ENCODE measurements at places on chromosomes 12 and 14. TPM values are rescaled to one million over a fixed set of nuclear protein-coding genes. Genes with fewer than 3 reads are reported as not detected.

DNA sequence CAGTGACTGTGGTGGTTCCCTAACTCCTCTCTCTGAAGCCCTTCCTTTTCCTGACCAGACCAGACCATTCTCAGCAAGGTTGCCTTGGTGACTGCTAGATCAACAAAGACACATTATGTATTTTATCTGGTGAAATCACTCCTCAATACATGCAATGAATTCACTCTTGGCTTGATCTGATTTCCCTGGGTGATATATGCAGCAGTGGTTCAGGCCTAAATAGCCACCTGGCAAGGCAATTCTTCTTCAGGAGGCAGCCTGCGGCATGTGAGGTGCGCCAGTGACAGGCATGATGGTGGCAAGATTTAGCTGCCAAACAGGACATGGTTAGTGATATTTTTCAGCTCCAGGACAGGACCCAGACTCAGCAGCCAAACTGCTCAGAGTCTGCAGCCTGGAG lies 350.3 kb upstream of the CCDC196 start:
- no peak for DNase-seq

Gene FAM186B
- not detected for total RNA-seq

GRCh38 chr14:36900846-36901245 lies 239.2 kb downstream of the PAX9 start:
- no peak for DNase-seq

DNA sequence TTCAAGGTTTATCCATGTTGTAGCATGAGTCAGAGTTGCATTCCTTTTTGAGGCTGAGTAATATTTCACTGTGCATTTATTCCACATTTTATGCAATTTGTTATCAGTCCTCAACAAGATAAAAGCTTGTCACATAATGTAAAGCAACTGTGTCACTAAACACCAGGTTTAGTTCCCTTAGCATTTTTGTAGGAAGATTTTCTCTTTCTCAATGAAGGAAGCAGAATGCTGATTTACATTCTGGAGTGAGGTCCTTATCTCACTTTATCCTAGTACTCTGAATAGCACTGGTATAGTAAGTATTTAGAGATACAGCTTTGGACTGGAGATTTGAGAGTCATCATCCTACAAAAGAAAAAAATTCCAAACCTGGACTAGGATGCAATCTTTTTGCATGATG lies 9.8 kb upstream of the EXD2 start:
- DNase-seq = no peak

Gene PRIMA1
- not detected for total RNA-seq

GRCh38 chr12:98294051-98294805 lies 221.2 kb upstream of the TMPO start:
- no peak for DNase-seq

Gene BMAL2
- 7.5 TPM for total RNA-seq

All from activated CD8-positive, alpha-beta T cell treated with anti-CD3 and anti-CD28 coated beads for 36 hours (primary cell).